Muscle of leg (tissue), 16 donors: ENCODE measurements at places on chromosomes 3 and 15.

DNA sequence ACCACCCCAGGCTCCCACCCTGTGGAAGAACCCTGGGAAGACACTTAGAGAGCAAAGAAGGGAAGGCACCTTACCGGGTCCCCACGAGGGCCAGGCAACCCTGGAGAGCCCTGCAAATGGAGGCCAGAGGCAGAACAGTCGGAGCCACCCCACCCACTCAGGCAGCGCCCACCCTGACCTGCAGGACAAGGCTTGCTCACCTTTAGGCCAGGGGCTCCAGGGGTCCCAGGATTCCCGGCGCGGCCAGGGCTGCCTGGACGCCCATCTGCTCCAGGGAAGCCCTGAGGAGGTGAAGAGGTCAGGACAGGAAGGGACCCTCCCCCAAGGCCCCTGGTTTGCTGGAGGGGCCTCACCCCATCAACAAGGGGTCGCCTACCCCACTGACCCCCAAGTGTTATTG, 10.3 kb downstream of the COL7A1 start:
- DNase-seq, result no peak

- DNase-seq, result peak; percentile 19
These were observed 68.0 kb downstream of the ABHD5 start for GRCh38 chr3:43758592-43759225.

DNA sequence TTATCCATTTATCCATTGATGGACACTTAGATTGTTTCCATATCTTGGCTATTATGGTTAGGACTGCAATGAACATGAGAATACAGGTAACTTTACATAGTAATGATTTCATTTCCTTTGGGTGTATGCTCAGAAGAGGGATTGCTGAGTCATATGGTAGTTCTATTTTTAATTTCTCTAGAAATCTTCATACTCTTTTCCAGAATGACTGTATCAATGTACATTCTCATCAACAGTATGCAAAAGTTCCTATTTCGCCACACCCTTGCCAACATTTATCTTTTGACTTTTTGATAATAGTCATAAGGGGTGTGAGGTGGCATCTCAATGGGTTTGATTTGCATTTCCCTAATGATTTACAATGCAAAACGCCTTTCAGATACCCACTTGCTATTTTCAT, 6.2 kb upstream of the NIPA1 start:
- DNase-seq, result no peak

DNA sequence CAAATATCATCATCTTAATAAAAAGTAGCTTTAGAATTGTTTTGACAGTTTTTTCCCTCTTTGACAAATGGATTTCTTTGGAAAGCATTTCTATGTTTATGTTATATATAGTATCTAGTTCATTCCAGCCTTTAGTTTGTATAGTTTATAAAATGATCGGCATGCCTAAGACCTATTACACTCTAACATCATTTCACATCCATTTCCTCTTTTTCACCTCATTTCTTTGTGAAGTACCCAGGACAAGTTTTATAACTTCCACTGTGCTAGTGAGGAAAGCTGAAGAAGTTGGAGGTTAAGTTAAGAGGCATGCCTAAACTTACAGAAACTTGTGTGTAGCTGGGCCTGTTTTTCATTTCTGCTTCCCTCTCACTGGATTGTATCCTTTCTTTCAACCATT, 178.4 kb downstream of the TP63 start:
- no peak for DNase-seq

DNA sequence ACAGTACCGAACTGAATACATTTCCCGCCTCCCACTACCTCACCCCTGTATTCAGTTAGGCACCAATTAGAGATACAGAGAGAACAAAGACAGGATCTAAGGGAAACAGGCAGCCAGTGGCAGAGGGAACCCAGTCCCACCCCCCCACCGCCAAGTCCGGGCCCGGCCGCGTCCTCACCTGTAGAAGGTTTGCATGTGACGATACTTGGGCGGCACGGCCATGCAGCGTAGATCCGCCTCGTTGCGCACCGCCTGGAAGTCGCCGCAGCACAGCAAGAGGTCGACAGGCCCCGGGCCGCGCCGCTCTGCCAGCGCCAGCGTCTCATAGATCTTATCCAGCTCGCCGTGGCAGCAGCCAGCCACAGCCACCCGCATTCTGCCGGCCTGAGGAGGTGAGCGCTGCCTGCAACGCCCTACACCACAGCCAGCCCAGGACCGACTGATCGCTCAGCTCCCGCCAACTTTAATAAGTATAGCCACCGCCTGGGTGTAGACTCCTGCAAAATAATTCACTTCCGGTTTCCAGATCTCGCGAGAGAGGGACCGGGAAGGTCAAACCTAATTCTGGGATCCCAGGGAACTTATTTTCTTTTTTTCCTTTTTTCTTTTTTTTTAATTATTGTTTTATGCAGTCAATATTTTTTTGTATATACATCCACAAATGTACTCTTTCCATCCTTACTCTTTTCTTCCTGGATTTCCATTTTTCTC, at the start of gene DBR1:
TSS of gene DBR1 (minus strand) at position 501 of the 711 bp plus-strand sequence. CDS start at position 375, 126 bp downstream.
- DNase-seq, result peak; percentile 96

- no peak for DNase-seq
These were observed 256.5 kb upstream of the NECTIN3 start for GRCh38 chr3:110815008-110815583.

DNA sequence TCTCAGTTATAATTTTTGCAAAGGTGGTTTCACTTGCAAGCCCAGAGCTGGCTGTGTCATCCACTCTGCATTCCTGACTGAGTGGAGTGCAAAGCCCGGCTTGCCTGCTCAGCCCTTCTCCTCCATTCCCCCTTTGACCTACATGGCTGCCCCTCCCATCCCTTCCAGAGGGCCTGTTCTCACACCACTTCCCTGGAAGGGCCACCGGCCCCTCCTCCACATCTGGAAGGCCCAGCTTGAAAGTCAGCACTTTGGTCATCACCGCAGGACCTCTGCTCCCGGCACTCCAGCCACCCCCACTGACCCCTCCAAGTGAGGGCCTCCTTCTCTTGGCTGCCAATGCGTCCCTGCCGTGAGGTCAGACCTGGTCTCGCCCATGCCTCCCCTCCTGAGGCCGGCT, 74.1 kb upstream of the RNF7 start:
- DNase-seq, result no peak

- peak; percentile 88 for DNase-seq
These were observed 8.6 kb upstream of the RPL29 start for GRCh38 chr3:52004163-52004787.

- DNase-seq, result no peak
These were observed 56.9 kb downstream of the CTDSPL start for GRCh38 chr3:37918627-37919026.

- DNase-seq, result no peak
These were observed 741 bp upstream of the ZNF106 start for GRCh38 chr15:42491539-42492225.
